Breast epithelium (tissue), 4 donors: ENCODE measurements at places on chromosomes 13 and 19.
A peak's percentile ranks its signal among the peaks of the same experiment; 100 is the strongest.

DNA sequence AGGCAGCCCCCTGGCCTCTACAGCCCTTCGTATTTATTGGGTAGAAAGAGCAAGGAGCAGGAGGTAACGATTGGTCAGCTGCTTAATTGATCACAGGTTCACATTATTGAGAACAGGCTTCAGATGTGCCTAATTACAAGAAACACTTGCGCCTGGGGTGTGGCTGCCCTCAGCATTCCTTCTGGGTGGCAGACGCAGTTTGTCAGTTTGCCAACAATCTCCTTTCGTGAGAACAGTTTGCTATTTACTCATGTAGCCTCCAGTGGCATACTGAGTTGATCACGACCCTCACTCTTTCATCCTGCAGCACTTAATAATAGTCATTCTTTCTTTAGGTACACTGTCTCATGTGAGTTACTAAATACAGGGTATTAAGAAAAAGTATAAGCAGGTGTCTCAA lies 985.6 kb downstream of the SLITRK5 start:
- no peaks in the 10 kb centered on the region for H3K4me1 ChIP-seq
- no peaks in the 10 kb centered on the region for H3K27me3 ChIP-seq
- no peak overlapping the region for H3K4me3 ChIP-seq
- no peak for DNase-seq

DNA sequence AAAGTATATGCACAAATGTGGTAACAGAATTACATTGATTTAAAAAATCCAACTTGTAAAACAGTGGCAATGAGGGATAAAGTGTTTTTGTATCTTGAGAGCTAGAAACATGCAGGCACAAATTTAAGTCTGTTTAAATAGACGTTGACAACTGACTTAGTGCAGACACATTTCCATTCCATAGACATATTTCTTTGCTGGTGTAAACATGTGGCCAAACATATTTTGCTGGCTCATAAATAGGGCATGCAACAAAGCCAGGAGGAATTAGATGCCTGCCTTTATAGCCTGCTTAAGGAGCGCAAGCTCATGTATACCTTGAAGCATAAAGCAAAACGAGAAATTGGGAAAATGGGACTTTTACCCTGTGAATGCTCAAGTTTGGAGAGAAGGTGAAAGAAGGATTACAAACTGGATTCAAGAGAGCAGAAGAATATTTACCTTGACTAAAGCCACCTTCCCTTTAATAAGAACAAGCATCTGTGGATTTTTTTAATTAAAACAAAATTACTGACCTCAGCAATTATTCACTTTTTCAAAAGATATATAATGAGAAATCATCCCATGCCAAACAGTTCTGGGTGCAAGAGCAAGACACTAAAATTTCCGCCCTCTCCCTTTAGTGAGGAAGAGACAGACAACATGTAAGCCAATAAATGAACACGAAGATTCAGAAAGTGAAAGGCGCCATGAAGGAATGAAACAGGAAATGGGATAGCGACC lies 71.0 kb downstream of the DCT start:
- no peak overlapping the region for H3K4me3 ChIP-seq
- no peak for DNase-seq
- no peaks in the 10 kb centered on the region for H3K36me3 ChIP-seq
- no peaks in the 10 kb centered on the region for H3K4me1 ChIP-seq

DNA sequence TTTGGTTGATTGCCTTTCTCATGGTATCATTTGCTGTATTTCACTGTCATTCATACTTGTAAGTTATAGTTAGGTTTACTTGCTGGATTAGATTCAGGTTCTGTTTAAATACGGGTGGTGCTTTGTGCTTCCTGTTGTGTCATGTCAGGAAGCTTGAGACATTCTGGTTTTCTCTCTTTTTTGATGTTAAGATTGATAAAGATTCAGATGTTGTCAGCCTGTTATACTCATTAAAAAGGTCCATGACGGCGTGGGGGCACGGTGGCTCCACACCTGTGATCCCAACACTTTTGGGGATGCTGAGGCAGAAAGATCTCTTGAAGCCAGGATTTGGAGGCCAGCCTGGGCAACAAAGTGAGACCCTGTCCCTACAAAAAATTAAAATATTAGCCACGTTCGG lies 45.7 kb downstream of the NAA16 start:
- no peaks in the 10 kb centered on the region for H3K27me3 ChIP-seq
- DNase-seq: no peak
- no peaks in the 10 kb centered on the region for H3K36me3 ChIP-seq
- no peak overlapping the region for H3K27ac ChIP-seq
- H3K4me3 ChIP-seq: no peak overlapping the region

GRCh38 chr19:42280815-42281145 lies 11.7 kb downstream of the CIC start:
- no peaks in the 10 kb centered on the region for H3K27me3 ChIP-seq
- H3K27ac ChIP-seq: peak overlapping the region; percentile 97
- peak overlapping the region; percentile 83 for H3K4me3 ChIP-seq
- no peaks in the 10 kb centered on the region for H3K36me3 ChIP-seq
- H3K4me1 ChIP-seq: peaks cover 45% of the 10 kb centered on the region

DNA sequence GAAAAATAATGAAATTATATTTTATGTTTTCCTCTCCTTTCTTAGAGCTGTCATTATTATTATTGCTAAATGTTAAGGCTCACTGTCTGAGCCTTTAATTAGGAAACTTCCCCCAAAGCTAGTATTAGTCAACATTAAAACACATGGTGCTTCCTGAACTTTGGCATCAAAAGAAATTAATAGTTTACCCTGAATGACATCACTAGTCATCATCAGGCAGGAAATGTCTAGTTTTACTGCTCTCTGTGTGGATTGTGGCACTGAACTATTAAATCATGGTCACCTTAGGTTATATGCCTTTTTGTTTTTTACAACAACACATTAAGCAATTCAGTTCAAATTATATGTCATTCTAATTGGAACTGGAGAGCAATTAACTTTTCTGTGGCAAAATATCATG lies 595.5 kb downstream of the SLITRK1 start:
- no peaks in the 10 kb centered on the region for H3K36me3 ChIP-seq
- H3K4me1 ChIP-seq: no peaks in the 10 kb centered on the region
- H3K4me3 ChIP-seq: no peak overlapping the region

- no peak overlapping the region for H3K27ac ChIP-seq
- DNase-seq: no peak
- no peaks in the 10 kb centered on the region for H3K4me1 ChIP-seq
- no peak overlapping the region for H3K4me3 ChIP-seq
Observed at GRCh38 chr13:38657191-38657590, 29.7 kb upstream of the FREM2 start.

- no peak for DNase-seq
- no peak overlapping the region for H3K27ac ChIP-seq
- no peaks in the 10 kb centered on the region for H3K4me1 ChIP-seq
- no peaks in the 10 kb centered on the region for H3K27me3 ChIP-seq
- H3K4me3 ChIP-seq: no peak overlapping the region
Observed at GRCh38 chr13:19643652-19644051, 10.2 kb downstream of the MPHOSPH8 start.

DNA sequence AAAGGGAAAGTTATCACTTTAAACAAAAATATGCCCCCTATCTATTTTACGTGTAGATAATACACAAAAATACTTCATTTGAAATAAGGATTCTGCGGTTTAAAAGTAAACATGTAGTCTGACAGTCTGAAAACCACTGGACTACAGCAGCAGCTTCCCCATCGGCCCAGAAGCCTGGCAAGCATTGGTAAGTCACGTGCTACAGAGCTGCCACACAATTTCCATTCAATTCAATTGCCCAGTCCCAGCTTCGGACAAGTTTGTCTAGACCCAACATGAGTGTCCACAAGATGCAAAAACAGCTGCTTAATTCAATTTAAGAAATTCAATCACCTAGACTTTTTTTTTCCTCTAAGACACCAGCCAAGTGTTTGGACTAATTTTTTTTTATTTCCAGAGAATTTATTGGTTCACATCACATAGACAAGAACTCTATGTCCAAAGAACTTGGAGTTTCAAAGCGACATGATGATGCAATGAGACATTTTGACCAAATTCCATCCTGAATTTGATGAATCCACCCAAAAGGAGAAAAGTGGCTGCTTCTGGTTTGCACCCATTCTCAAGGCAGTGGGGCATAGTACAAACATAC lies 458.9 kb downstream of the COG6 start:
- H3K4me1 ChIP-seq: no peaks in the 10 kb centered on the region
- H3K36me3 ChIP-seq: no peaks in the 10 kb centered on the region
- H3K27me3 ChIP-seq: no peaks in the 10 kb centered on the region
- DNase-seq: no peak

DNA sequence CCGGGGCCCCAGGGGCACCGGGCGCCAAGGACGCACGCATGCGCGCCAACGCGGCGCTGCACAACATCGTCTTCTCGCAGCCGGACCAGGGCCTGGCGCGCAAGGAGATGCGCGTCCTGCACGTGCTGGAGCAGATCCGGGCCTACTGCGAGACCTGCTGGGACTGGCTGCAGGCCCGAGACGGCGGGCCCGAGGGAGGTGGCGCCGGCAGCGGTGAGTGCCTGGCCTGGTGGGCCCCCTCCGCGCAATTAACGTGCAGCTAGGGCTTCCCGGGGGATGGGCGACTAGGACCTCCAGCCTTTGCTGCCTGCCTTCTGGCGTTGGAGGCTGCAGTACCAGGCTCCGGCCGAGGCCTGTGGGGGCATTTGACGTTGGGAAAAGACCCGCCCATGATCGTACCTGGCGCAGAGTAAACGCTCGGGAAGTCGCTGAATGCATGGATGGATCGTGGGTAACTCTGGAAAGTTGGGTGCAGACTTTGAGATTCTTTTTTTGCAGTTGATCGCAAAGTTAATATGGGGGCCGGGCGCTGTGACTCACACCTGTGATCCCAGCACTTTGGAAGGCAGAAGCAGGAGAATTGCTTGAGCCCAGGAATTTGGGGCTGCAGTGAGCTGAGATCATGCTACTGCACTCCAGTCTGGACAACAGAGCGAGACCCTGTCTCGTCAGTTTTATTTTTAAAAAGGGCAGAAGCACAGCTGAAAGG lies 7.3 kb downstream of the APC2 start:
- H3K4me3 ChIP-seq: no peak overlapping the region
- peaks cover 11% of the 10 kb centered on the region for H3K27me3 ChIP-seq
- DNase-seq: no peak
- H3K36me3 ChIP-seq: no peaks in the 10 kb centered on the region
- H3K4me1 ChIP-seq: peaks cover 5% of the 10 kb centered on the region
- no peak overlapping the region for H3K27ac ChIP-seq

DNA sequence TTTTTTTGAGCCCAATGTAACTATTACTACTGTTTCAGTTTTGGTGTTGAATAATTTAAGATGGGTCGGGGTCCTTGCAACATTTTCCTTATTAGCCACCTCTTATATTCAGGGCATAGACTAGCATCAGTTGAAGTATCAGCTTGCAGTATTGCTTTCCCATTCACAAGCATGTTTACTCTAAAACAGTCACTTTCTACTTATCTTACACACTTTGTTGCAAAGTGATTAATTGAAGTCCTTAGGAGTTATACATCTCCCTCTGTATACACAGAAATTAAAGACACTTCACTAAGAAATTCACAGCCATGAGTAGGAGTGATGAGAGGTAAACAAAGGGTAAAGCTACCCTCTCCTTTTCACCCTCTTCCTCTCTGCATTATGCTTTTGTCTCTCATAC lies 27.6 kb downstream of the SLAIN1 start:
- H3K4me3 ChIP-seq: no peak overlapping the region
- no peak overlapping the region for H3K27ac ChIP-seq
- H3K27me3 ChIP-seq: no peaks in the 10 kb centered on the region
- no peaks in the 10 kb centered on the region for H3K36me3 ChIP-seq

GRCh38 chr19:42528354-42529247 lies at the start of gene CEACAM1:
CEACAM1 (minus strand) TSS chr19:42528481; CDS start chr19:42528374, 107 bp downstream.
- no peaks in the 10 kb centered on the region for H3K4me1 ChIP-seq
- peak; percentile 63 for DNase-seq
- H3K27ac ChIP-seq: peak within 1 kb of the TSS; percentile 69
- H3K4me3 ChIP-seq: peak within 1 kb of the TSS; percentile 67
- H3K27me3 ChIP-seq: no peaks in the 10 kb centered on the region

- H3K4me3 ChIP-seq: no peak overlapping the region
- DNase-seq: no peak
- no peaks in the 10 kb centered on the region for H3K4me1 ChIP-seq
- no peaks in the 10 kb centered on the region for H3K36me3 ChIP-seq
- H3K27me3 ChIP-seq: no peaks in the 10 kb centered on the region
- H3K27ac ChIP-seq: no peak overlapping the region
Observed at GRCh38 chr13:55038230-55038629, 2009.6 kb downstream of the OLFM4 start.

DNA sequence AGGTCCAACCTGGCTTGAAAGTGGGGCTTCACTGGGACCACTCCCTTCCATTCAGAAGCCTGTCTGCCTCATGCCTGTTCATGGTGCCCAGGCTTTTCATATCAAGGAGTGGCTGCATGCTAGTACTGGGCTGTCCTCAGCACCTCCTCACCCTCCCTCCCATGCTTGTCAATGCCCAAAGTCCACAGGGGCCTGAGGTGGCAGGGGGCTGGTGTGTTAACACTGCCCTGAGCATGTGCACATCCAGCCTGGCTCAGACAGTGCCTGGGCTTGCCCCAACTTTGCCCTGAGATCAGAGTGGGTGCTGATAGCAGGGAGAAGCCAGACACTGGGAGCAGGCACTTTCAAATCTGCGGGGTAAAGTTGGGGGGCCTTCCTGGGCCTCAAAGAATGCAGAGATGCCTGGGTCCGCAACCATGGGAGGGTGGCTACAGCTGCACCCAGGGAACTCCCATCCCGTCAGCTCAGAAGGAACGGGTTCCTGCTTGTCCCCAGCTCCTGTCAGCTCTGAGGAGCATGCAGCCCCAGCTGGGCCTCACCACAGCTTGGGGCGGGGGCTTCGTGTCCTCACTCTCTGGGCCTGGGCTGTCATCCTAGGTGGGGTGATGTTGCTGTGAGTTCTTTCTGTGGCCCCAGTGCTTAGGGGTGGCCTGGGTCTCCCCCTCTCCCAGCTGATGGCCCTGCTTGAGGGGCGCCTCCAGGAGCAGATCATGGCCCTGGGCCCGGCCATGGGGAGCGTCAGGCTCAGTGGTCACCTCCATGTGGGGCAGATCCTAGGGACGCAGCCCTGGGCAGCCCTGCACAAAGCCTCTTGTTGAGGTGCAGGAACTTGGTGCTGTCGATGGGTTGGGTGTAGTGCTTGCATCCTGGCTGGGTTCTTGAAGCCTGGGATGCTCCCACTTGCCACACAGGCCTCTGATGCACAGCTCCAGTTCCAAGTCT lies 830.6 kb upstream of the SLITRK5 start:
- H3K27ac ChIP-seq: no peak overlapping the region
- no peaks in the 10 kb centered on the region for H3K4me1 ChIP-seq
- no peaks in the 10 kb centered on the region for H3K27me3 ChIP-seq
- H3K4me3 ChIP-seq: no peak overlapping the region

GRCh38 chr19:1540365-1540925 lies 16.6 kb downstream of the PLK5 start:
- no peaks in the 10 kb centered on the region for H3K4me1 ChIP-seq
- H3K4me3 ChIP-seq: no peak overlapping the region
- peak overlapping the region; percentile 48 for H3K27ac ChIP-seq
- no peak for DNase-seq
- H3K36me3 ChIP-seq: no peaks in the 10 kb centered on the region
